HTR-8/SVneo (cell line): ENCODE measurements at places on chromosomes 13 and 19.

DNA sequence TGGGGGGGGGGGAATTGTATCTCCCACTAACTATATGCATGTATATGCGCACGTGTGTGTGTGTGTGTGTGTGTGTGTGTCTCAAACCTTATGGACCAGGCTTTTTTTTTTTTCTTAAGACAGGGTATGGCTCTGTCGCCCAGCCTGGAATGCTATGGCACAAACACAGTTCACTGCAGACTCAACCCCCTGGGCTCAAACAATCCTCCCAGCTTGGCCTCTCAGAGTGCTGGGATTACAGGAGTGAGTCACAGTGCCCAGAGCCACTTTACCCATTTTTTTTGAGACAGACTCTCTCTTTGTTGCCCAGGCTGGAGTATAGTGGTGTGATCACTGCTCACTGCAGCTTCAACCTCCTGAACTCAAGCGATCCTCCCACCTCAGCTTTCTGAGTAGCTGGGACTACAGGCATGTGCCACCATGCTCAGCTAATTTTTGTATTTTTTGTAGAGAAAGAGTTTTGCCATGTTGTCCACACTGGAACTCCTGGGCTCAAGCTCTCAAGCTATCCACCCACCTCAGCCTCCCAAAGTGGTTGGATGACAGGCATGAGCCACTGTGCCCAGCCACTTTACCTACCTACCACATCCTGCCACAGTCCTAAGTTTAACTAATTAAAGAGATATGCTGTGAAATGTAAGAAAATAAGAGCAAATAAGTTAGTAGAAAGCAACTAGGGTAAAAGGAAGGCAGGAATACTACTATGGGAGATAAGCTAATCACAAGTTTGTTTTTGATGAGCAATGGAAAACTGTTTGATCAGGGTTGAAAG, 2.4 kb downstream of the ZMYM5 start:
- DNase-seq = no peak

- DNase-seq = no peak
Measured at GRCh38 chr19:31353833-31354232, 4.6 kb upstream of the TSHZ3 start.

- DNase-seq = no peak
Measured at GRCh38 chr13:71320452-71320851, 546.6 kb downstream of the DACH1 start.

- DNase-seq = no peak
Measured at GRCh38 chr13:33524086-33524485, 238.5 kb upstream of the STARD13 start.
